ENCODE measurements at places on chromosomes 3 and 15.

DNA sequence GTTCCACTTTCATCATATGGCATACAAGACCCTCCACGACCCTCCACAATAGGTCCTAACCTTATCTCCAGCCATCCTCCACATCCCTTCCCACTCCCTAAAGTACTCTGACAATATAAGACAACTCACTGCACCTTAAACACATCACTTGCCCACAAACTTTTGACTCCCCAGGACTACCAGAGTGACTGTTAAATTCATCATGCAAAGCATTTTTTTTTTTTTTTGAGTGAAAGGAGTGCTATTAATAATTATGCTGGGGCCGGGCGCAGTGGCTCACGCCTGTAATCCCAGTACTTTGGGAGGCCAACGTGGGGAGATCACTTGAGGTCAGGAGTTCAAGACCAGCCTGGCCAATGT, 55.8 kb downstream of the OSBPL10 start:
- DNase-seq: no peak

DNA sequence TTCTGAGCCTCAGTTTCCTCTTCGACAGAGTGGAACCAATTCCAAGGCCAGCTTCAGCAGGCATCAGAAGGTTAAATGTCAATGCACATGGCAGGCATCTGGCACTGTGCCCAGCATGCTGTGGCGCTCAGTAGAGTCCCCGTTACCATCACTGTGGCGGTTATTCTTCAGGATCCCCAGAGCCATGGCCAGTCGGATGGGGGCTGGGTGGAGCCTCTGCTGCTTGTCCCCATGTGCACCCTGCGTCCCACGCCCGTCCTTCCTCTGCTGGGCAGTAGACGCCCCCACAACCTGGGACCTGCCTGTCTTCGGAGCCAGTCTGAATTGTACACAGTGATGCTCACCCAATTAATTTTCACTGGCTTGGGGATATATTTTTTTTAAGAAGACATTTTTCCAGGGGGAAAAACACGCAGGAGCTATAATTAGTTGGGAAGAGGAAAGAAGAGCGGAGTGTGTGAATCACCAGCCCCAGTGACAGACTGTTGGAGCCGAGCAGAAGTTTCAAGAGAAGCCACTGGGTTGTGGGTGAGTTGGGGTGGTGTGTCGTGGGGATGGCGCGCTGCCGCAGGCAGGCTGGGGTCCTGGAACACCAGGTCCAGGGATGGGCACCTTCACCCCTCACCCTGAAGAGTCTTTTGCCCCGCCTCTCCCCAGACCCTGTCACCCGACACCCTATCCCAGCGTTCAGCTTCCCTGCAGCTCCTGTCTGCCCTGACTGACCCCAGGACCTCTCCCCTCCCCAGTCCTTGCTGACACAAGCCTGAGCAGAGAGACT, 26.8 kb upstream of the RPL29 start:
- DNase-seq: peak; percentile 49

DNA sequence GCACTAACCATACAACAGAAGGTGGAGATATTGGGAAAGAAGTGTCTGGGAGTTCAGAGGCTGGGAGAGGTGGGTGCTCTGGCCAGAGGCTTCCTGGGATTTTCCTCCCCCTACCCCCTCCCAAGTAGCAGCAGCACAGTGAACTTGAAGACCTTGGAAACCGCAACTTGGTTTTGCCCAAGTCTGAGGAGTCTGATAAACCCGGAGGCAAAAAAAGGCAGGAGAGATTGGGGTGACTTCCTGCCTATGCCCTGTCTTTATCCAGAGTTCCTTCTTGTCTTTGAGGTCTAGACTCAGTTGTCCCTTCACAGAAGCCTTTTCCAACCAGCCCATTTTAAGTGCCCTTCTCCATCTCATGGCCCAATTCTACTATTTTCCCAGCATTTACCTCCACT, 25.4 kb upstream of the THRB start:
- no peak for DNase-seq

DNA sequence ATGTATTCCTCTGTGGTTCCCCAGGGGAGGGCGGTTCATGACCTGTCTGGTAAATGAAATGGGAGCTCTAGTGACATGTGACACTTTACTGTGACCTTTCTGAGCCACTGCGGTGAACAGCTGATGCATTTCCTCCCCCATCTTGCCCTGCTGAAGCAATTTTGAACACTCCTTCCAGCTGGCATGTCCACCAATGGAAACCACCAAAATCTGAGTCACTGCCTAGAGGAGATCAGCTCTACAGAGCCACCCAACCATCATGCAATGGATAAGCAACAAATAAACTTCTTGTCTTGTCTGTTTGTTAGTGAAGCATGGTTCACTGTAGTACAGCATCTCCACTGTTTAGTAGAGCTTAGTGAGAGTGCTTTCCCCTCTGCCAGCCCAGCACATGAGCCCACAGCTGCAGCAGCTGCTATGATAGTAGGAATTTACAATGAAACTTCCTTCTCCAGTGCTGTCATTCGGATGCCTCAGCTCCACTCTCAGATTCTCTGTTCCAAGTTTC, 479.4 kb downstream of the NTRK3 start:
- peak; percentile 64 for DNase-seq

DNA sequence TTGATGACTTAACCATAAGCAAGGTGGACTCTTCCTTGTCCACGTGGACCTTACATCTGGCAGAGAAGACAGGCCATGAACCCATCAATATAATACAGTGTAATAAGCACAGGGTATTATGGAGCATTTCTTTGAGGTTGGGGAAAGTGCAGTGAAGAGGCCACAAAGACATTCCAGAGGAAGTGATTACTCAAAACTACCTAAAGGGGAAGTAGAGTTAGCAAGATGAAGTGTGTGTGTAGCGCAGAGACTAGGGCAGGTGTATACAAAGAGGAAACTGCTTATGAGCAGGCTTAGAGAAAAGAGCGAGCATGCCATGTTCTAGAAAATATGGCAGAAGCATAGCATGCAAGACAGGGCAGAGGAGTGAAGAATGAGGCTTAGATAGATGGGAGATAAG, 17.9 kb downstream of the CP start:
- DNase-seq: no peak

Measured in gastrocnemius medialis (tissue), 4 donors.